ENCODE measurements at places on chromosomes 7 and 10. TPM values are rescaled to one million over a fixed set of nuclear protein-coding genes. Genes with fewer than 3 reads are reported as not detected.

- no peaks in the 10 kb centered on the region for H3K4me1 ChIP-seq
- no peak overlapping the region for H3K4me3 ChIP-seq
- no peak for DNase-seq
- peaks cover 3% of the 10 kb centered on the region for H3K27me3 ChIP-seq
- no peaks in the 10 kb centered on the region for H3K36me3 ChIP-seq
Measured at GRCh38 chr7:101545441-101546190, 83.5 kb downstream of the MYL10 start.

GRCh38 chr10:89475125-89475524 lies 60.3 kb downstream of the SLC16A12 start:
- peaks cover 5% of the 10 kb centered on the region for H3K27me3 ChIP-seq
- no peaks in the 10 kb centered on the region for H3K4me1 ChIP-seq
- no peak overlapping the region for H3K27ac ChIP-seq

BTBD16 gene
- not detected for total RNA-seq

DNA sequence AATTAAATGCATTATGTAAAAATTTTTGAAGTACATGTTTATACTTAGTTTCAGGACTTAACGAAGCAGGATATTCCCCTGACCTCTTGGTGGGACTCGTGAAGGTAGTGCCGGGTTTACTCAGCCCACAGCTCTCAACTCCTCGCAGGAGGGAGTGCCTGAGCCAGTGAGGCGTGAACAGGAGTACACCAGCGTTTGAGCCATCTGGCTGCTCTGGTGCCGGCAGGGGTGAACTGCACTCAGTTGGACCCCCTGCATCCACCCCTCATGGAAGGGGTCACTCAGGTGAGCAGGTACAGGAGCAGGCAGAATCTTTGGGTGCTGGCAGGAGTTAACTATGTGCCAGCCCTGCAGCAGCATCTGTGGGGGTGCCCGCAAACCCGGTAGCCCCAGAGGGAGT lies 625.1 kb upstream of the PCDH15 start:
- no peak for DNase-seq
- no peaks in the 10 kb centered on the region for H3K36me3 ChIP-seq
- no peak overlapping the region for H3K4me3 ChIP-seq
- no peak overlapping the region for H3K27ac ChIP-seq
- H3K4me1 ChIP-seq: no peaks in the 10 kb centered on the region
- no peaks in the 10 kb centered on the region for H3K27me3 ChIP-seq

DNA sequence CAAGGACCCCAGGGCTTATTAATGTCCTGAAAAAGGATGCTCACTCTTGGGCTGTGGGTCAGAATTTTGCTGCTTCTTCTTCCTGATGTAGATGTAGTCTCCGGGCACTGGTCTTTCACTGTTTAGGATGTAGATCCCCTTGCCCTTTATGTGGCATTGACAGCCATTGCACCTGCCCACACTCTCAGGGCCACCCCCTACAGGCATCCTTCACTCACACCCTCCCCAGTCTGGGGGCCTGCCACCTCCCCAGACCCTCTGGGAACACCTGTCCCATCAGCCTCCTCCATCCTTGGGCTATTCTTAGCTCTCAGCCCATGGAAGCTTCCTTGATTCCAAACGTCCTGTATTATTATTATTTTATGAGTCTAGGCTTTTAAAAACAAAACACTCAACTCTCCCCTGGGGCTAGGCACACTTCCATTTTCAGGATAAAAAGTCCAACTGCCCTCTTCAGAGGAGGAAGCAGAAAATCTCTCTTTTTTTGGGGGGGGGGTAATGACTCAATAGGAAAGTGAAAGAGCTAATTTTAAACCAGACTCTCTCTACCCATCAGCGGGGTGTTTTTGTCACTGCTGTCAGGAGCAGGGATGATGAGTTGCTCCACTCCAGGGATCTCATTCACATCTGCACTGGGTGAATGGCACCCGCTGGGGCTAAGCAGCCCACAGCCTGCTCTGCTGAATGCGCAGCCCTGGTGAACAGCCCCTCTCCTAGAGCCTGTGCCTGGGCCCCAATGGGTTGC lies 11.5 kb upstream of the KLRG2 start:
- H3K27ac ChIP-seq: no peak overlapping the region
- H3K4me3 ChIP-seq: no peak overlapping the region
- no peaks in the 10 kb centered on the region for H3K36me3 ChIP-seq

GPR146 gene
- total RNA-seq: 4.7 TPM

DNA sequence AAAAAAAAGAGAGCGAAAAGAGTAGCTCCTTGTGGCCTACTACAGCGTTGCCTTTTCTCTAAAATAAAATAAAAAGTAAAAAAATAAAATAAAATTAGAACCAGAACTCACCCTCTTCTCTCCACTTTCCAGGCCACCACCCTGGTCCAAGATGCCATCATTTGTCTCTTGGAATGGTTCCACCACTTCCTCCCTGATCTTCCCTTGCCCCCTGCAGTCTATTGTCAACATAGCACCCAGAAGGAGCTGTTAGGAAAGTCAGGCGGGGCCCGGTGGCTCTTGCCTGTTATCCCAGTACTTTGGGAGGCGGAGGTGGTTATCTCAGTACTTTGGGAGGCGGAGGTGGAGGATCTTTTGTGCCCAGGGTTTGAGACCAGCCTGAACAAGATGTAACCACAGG lies 7.6 kb upstream of the GRID2IP start:
- H3K4me1 ChIP-seq: peaks cover 7% of the 10 kb centered on the region
- no peaks in the 10 kb centered on the region for H3K27me3 ChIP-seq
- H3K36me3 ChIP-seq: no peaks in the 10 kb centered on the region
- no peak overlapping the region for H3K27ac ChIP-seq
- no peak overlapping the region for H3K4me3 ChIP-seq

MYO1G gene
- total RNA-seq: 369 TPM

DNA sequence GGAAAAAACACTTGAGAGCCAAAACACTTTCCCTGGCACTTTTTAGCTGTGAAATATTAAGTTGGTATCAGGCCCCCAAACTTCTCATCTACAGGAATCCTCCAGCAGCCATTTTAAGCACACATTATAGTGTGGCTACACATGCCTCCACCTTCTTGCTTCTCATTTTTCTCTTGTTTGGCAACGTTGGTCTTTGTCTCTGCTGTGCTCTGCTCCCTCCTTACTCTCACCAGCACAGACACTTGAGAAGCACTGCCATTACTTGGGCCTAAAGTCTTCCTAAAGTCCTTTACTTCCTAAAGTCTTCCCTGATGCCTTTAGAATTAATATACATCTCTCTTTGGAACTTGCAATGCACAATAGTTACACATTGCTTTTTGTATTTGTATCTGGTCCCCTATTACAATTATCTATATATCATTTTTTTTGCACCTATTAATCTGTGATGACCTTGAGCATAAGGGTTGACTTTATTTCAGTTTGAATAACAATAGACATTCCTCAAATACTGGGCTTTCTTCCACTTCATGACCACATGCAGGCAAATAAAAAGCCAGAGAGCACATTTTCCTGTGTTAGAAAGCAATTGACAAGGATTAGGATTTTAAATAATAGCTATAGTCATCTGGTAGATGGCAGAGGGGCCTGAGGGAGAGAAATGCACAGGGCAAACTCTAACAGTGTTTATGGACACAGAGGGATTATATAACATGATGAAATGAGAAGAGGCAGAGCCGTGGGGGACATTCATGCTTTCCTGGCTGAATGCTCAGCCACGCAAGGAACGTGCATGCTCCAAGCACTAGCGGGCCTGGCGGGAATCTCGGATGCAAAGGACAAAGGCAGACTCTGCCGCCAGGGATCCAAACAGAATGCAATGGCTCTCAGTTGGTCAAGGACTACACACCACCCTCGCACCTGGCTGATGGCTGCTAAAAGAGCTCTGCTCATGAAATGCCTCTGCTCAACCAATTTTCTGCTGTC lies 99.3 kb downstream of the CDC14C start:
- no peaks in the 10 kb centered on the region for H3K4me1 ChIP-seq
- H3K27ac ChIP-seq: no peak overlapping the region
- no peaks in the 10 kb centered on the region for H3K27me3 ChIP-seq
- no peak overlapping the region for H3K4me3 ChIP-seq
- no peaks in the 10 kb centered on the region for H3K36me3 ChIP-seq

LIPK gene
- total RNA-seq: not detected

- DNase-seq: no peak
- no peaks in the 10 kb centered on the region for H3K36me3 ChIP-seq
- H3K27ac ChIP-seq: no peak overlapping the region
Measured at GRCh38 chr7:113819474-113819873, 99.3 kb downstream of the PPP1R3A start.

GRCh38 chr7:20798694-20799121 lies 12.0 kb upstream of the SP8 start:
- H3K4me1 ChIP-seq: peaks cover 16% of the 10 kb centered on the region
- H3K4me3 ChIP-seq: peak overlapping the region; percentile 49
- DNase-seq: peak; percentile 22

THSD7A gene
- total RNA-seq: not detected

GRCh38 chr7:47031786-47032535 lies 550.0 kb downstream of the TNS3 start:
- H3K27me3 ChIP-seq: peaks cover 4% of the 10 kb centered on the region
- DNase-seq: no peak
- no peak overlapping the region for H3K4me3 ChIP-seq
- no peak overlapping the region for H3K27ac ChIP-seq
- no peaks in the 10 kb centered on the region for H3K4me1 ChIP-seq

CDHR3 gene
- total RNA-seq: 0.55 TPM

DNA sequence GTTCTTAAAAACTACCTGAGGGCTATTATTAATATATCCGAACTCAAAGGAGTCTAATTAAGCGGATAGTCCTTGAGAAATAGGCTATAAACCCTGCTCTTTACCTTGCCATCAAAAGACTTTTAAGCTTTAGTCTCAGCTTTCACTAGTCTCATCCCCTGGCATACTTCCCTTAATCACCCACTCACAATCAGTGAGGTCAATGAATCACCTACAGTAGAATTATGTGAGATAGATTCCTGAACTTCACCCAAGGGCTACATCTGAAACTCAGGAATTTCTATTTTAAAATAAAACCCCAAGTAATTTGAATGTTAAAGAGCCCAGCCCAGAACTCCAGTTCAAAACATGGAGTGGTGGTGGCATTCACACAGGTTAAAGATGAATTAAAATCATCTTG lies 108.7 kb downstream of the ETV1 start:
- H3K4me3 ChIP-seq: no peak overlapping the region
- no peak for DNase-seq
- no peaks in the 10 kb centered on the region for H3K27me3 ChIP-seq
- no peaks in the 10 kb centered on the region for H3K4me1 ChIP-seq
- no peaks in the 10 kb centered on the region for H3K36me3 ChIP-seq

GRCh38 chr10:124539935-124540641 lies 78.5 kb downstream of the LHPP start:
- peaks cover 4% of the 10 kb centered on the region for H3K4me1 ChIP-seq
- H3K27me3 ChIP-seq: no peaks in the 10 kb centered on the region
- DNase-seq: peak; percentile 81

CH25H gene
- not detected for total RNA-seq

DNA sequence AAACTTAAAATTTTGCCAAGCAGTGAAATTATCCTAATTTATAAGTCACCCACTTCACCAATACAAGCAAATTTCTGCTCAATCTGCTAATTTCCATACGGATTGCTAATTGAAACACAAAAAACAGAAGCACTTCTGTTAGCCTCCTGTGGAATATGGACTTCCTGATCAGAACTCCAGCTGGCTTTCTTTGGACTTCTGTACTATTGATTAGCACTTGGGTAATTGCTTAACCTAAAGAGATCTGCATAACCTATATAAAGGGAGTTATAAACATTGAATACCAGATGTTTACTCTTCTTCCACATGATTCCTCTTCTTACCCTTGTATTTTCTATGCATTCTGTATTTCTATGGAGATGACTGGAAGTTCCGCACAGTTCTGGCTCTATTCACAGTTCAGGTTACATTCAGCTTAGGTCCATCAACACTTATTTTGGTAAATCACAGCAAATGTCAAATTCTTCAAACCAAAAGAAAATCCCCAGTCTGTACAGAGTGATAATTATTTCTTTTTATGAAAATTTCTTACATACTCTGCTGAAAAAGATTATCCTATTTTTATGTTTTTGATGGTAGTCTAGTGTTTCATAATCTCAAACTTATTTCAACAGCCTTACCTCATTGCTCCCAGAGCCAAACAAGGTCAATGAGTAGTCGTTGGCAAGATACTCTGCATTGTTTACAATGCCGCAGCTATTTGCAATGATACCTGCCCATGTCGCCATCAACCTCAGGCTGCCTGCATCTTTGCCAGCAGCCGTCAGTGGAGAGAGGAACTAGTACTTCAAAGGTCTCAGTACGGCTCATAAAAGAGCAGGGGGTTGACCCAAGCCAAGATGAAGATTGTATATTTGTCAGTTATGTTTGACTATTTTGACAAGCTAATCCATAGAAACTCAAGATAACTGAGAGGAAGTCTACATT lies 225.6 kb downstream of the AHR start:
- DNase-seq: no peak
- no peaks in the 10 kb centered on the region for H3K27me3 ChIP-seq
- no peaks in the 10 kb centered on the region for H3K36me3 ChIP-seq

- DNase-seq: no peak
- H3K4me3 ChIP-seq: no peak overlapping the region
- peaks cover 27% of the 10 kb centered on the region for H3K36me3 ChIP-seq
- no peak overlapping the region for H3K27ac ChIP-seq
Measured at GRCh38 chr10:121921238-121921931, 6.4 kb downstream of the ATE1 start.

TMEM209 gene
- total RNA-seq: 41.0 TPM

POLR2J gene
- 32.6 TPM for total RNA-seq

DNA sequence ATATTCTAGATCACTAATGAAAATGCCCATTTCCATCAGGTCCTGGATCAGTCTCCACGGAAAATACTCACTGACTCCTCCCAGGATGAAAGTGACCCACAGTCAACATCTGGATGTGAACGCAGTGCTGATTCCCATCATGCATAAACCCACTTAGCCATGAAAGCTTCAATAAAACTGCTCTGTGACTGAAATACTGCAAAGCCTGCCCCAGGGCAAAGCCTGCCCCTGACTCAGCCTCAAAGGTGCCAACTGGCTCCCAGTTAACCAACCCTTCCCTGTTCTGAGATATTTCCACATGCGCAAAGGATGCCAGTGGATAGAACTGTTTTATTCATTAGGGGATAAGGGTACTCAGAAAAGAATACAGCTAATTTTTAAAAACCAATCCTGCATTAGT lies 24.0 kb downstream of the OSBPL3 start:
- H3K27ac ChIP-seq: no peak overlapping the region
- no peaks in the 10 kb centered on the region for H3K27me3 ChIP-seq
- no peak overlapping the region for H3K4me3 ChIP-seq
- H3K4me1 ChIP-seq: peaks cover 48% of the 10 kb centered on the region

GPRIN2 gene
- total RNA-seq: not detected

Data from activated CD4-positive, alpha-beta T cell treated with anti-CD3 and anti-CD28 coated beads for 36 hours (primary cell).